Brain microvascular endothelial cell (primary cell): ENCODE measurements at places on chromosomes 3 and 15.

DNA sequence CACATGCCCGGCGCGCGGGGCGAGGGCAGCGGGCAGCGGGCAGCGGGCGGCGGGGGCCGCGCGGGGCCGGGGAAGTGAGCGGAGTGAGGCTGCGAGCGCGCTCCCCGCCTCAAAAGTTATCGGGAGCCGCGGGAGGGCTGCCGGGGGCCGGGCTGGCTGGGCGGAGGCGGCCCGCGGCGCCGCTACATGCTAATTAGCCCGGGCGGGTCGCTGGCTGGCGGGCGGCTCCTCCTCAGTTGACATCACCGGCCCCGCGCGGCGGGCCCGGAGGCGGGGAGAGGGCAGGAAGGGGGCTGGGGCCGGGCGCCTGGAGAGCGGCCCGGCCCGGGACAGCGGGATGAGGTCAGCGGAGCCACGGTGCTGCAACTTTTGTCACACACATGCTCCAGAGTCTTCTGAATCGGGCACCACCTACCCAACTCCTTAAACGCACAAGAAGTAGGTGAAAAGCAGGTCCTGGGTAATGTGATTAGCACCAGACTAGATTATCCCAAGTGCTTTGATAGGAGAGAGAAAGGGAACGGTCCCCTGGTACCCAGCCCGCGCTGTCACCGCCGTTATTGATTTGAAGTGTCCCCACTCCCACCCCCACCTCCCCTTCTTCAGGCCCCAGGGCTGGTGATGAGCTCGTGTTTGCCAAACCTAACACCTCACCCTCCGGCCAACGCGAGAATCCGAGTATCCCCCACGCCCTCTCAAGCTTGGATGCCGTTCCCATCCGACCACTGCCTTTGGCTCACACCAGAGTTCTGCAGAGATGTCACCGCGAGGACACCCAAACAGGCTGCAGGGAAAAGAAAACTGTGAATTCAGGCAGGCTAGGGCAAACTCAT, at the start of gene HEG1:
TSS of gene HEG1 (minus strand) at position 85 of the 833 bp plus-strand sequence. CDS start 107 bp downstream, outside the sequence.
- DNase-seq, result peak; percentile 76

DNA sequence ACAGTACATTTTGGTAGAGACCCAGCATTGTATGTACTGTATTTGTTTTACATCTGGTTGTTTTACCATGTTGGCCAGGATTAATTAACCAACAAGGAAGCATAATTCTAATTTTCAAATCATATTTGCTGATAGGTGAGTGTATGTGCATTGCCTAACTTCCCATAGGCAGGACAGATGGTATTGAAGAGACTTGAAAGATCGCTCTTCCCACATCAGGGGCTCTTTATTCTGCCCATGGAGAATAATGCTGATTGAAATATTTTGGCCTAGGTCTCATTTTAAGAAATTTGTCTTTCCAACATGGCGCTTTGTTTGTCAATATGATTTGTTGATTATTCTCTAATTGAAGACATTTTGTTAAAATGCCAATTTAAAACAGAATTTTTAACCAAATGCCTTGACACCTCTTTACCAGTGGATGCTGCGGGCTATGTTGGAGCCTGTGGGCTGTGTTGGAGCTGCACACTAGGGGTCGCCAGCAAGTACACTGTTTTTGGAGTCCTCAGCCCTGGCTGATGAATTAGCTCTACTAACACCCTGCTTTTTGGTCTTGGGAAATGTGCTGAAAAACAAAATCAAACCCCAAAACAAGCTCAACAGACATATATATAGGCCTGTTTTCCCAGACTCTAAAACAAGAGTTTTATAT, 5.3 kb downstream of the P2RY12 start:
- peak; percentile 33 for DNase-seq

DNA sequence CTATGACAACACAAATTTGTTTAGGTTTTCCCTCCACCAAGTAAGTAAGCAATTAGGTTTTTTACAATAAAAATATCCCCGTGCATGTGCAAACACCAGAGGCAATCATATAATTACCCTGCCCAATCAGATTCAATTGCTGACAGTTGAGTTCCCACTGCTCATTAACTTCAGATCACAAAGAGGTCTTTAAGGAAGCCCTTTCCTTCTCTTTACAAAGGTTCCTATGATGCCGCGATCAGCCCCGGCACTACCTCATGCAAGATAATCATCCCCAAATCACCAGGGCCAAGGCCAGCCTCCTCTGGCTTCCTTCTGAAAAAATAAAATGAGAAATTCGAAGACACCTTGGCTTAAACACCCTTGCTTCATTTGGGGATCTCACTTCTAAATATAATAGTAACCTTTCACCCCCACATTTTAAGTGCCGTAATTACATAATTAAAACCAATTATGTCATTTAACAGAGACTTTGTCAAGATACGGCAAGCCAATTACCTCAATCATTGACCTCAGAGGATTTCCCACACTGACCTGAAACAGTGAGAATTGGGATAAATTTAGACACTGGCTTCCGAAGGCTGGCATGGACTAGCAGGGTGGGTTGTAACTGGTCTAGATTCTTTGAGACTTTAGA, 121.3 kb upstream of the WNT5A start:
- DNase-seq, result no peak

DNA sequence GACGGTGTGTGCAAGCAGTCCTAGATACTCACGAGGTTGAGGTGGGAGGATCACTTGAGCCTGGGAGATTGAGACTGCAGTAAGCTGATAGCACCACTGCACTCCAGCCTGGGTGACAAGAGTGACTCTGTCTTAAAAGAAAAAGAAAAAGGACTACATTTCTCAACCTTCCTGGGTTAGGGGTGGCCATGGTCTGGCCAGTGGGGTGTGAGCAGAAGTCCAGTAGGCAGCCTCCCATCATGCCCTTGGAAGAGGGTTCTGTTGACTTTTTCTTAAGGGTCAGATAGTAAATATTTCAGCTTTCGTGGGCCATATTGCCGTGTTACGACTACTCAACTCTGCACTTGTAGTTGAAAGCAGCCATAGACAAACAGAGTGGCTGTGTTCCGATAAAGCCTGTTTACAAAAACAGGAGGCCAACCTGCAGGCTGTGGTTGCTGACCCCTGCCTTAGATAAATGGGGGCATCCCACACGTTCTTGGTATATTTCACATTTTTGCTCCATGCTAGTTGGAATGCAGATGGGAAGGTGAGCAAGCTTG, 31.0 kb upstream of the PDE8A start:
- no peak for DNase-seq

DNA sequence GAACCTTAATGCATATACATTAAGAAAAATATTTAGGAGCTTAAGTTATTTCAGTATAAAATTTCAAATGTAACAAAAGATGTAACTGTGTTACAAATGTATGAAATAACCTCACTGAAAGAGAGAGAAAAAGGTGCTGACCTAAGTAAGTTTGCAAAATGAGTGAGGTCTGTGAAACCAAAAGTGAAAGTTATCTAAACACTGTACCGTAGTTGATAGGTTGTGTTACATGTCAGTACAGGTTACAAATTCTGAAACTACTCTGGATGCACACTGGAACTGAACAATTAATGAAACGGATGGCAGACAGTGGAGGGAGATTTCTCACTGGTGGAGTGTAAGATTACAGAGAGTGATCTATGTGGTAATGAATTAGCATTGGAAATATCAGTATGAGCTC, 420.7 kb downstream of the ZNF385D start:
- no peak for DNase-seq

DNA sequence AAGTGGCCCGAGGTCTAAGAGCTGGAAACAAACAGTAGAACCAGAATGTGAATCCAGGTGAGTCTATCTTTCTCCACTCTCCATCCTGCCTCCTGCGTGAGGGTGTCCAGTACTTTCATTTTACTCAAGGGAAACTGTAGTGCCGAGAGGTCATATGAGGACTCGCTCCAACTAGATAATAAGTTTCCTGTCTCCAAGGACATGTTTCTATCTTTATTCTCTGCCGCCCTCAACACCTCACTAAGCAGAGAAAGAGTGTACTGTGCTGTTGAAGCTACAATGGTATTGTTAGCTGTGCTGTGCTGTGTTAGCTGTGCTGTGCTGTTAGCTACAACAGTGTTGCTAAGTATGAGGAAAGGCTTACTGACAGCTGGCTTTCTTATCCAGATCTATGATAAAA, 137.9 kb upstream of the COL8A1 start:
- DNase-seq, result no peak

DNA sequence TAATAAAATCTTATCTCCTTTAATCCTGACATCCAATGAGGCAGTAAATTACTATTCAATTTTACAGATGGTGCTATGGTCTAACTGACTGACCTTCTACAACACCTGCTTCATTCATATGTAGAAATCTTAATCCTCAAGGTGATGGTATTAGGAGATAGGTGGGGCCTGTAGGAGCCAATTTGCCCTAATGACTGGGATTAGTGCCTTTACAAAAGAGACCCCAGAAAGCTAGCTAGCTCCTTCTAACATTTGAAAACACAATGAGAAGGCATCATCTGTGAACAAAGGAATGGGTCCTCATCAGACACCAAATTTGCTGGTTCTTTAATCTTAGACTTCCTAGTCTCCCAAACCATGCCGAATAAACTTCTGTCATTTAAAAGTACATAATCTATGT, 137.4 kb upstream of the UBP1 start:
- DNase-seq, result no peak

DNA sequence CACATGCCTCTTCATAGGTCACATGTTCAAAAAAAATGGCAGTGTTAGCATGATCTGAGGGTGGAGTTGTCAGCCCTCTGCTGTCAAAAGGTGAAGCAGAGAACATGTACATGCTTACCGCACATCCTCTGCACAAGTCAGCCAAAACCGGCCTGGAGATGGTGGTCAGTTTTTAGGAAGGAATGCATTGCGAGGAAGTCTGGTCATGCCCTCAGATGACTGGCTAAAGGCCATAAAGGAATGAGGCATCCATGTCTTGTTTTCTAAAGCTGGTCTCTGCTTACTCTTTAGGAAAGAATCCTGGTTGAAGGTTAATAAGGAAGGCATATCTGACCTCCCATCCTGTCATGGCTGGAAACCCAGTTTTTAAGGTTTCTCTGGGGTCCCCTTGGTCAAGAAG, 292.0 kb upstream of the CCDC54 start:
- DNase-seq, result no peak

GRCh38 chr15:100901702-100902435, 17.3 kb upstream of the LRRK1 start:
- no peak for DNase-seq

DNA sequence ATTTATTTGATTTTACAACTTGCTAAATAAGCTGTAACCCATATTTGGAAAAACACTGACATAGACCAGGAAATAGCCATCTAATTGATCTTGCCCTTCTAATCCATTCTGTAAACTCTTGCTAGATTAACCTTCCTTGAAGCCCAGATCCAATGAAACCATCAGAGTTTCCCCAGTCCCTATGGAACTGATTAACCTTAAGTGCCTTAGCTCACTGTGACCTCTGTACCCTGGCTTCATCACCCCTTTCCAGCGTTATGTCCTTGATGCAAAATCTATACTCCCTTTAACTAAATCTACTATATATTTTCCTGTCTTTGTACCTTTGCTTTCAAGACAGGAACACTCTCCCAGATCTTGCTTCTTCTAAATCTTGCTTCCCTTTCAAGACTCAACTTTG, 42.9 kb upstream of the CADPS start:
- DNase-seq, result no peak

DNA sequence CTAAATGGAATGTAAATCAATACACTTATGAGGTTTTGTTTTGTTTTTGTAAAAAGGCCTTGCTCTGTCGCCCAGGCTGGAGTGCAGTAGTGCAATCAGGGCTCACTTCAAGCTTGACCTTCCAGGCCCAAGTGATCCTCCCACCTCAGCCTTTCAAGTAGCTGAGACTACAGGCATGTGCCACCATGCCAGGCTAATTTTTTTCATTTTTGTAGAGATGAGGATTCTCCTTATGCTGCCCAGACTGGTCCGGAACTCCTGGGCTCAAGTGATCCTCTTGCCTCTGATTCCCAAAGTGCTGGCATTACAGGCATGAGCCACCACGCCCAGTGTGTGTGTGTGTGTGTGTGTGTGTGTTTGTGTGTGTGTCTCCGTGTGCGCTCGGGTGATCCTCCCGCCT, 1.3 kb upstream of the TRIP4 start:
- no peak for DNase-seq

GRCh38 chr3:142657033-142657432, 60.8 kb downstream of the PLS1 start:
- no peak for DNase-seq

DNA sequence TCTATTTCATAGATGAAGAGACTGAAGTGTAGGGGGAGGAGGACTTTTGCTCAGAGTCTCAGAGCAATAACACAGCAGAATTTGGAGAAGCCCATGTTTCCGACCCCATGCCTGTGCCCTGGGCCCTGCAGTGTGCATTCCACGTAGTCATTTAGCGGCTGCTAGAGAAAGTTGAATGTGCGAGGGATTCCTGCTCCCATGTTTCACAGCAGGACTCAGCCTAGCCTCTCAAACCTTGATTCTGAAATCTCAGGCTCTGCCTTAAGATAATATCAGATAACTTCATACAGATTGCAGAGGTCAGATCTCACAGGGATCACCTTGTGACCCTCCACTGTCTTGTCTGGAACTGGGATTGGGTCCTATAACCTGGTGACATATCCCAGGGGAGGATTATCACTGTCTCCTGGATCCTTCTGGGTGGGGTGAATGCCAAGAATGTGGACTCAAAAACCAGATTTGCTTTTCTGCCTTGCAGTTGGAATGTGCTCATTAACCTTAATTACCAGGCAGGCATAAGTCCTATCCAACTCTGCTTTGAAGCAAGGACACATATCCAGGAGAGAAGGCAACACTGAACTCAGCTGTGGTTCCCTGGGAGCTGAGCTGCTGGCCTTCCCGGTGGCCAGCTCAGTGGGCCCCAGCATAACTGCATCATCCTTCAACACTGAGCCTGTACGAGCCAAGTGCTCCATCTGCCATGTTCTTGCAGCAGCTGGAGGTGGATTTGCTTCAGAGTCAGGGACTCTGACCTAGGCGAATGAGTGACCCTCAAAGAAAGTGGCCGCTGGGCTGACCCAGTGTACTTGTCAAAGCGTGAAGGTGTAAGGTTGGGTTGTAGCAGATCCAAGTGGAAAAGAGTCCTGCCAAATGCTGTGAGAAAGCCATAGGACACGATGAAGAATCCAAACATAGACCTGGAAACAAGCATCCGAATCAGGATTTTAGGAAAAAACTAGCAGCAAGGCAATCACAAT, 43.0 kb downstream of the CTXND1 start:
- DNase-seq, result no peak

DNA sequence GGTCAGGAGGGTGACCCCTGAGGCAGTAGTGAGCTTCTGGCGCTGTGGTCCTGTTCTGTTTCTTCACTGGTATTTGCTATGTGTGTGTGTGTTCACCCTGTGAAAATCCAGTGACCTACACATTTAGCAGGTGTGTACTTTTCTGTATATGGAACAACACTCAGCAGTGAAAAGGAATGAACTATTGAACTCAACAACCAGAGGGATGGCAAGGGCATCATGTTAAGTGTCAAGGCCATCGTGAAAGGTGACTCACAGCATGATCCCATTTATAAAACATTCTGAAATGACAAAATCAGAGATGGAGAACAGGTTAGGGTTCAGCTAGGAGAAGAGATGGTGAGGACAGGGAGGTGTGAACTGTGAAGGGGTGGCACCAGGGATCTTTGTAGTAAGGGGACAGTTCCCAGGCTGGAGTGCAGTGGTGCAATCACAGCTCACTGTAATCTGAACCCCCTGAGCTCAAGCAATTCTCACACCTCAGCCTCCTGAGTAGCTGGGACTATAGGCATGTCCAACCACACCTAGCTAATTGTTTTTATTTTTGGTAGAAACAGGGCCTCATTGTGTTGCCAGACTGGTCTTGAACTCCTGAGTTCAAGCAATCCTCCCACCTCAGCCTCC, 10.0 kb upstream of the RAB43 start:
- DNase-seq, result no peak
